NCI-H2107 (cell line): ENCODE measurements at places on chromosomes 16 and 17.

- no peak for DNase-seq
Observed at GRCh38 chr17:66665194-66665593, 169.7 kb upstream of the CACNG5 start.

GRCh38 chr17:61587807-61588660, 3.0 kb downstream of the NACA2 start:
- DNase-seq: no peak

DNA sequence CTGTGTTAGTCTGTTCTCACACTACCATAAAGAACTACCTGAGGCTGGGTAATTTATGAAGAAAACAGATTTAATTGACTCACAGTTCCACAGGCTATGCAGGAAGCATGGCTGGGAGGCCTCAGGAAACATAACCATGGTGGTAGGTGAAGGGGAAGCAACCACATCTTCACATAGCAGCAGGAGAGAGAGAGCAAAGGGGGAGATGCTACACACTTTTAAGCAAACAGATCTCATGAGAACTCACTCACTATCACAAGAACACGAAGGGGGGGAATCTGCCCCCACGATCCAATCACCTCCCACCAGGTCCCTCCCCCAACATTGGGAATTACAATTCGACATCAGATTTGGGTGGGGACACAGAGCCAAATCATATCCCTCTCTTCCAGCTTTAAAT, 31.8 kb upstream of the NXPH3 start:
- no peak for DNase-seq

DNA sequence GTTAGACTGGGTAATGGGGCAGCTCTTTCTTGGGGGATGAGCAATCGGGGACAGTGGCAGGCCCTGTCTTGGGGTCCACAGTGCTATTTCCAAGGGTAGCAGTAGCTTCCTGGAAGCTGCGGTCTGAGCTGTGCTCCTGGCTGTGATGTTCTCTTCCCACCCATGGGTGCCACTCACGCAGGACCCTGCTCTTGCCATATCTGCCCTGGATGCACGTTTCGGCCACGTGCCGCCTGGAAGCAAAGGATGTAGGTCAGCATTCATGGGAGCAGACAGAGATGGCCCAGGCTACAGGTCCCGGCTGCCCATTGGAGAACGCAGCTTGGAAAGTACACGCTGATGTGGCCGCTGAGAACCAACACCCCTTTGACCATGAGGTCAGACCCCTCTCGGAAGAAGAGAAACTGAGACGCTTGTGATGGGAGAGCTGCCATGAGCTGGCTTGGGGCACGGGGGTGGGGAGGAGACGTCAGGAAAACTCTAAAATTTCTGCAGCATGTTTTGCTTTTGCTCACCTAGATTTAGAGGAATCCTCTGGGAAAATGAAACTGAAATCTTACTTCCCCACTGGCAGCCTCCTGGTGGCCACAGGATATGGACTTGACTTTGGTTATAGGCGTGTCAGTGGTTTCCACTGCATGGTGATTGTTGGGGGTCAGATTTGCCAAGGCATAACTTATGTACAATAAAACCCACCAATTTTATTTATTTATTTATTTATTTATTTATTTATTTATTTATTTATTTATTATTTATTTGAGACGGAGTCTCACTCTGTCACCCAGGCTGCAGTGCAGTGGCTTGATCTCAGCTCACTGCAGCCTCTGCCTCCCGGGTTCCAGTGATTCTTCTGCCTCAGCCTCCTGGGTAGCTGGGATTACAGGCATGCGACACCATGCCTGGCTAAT, 36.2 kb upstream of the IRF8 start:
- DNase-seq: no peak

- DNase-seq: no peak
Observed at GRCh38 chr17:27379888-27380533, 76.2 kb upstream of the KSR1 start.

DNA sequence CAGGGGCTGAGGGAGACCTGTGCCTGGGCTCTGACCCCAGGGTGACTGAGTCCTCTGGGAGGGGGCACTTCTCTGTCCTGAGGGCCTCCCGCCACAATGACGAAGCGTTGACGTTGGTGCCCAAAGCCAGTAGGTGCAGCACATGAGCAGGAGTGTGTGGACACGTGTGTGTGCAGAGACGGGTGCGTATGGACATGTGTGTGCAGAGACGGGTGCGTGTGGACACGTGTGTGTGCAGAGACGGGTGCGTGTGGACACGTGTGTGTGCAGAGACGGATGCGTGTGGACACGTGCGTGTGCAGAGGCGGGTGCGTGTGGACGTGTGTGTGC, 726 bp upstream of the CD7 start:
- DNase-seq: no peak

DNA sequence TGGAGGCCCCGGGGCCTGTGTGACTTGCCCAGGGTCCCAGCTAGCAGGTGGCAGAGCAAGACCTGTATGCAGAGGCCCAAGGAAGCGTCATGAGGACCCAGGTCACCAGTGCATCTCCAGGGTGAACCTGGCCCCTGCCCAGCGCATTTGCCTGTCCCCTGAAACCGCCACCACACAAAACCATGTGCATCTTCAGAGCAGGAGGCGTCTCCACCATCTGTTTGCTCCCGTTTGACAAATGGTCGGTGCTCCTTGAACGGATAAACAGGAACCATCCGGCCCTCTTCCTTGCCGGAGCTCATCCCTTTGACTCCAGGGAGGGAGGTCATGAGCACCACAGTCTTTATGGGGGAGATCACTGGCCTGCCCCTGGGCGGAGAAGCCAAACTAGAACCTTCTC, 62.5 kb downstream of the JPH3 start:
- DNase-seq: no peak

GRCh38 chr16:73163238-73163815, 115.4 kb upstream of the ZFHX3 start:
- no peak for DNase-seq

DNA sequence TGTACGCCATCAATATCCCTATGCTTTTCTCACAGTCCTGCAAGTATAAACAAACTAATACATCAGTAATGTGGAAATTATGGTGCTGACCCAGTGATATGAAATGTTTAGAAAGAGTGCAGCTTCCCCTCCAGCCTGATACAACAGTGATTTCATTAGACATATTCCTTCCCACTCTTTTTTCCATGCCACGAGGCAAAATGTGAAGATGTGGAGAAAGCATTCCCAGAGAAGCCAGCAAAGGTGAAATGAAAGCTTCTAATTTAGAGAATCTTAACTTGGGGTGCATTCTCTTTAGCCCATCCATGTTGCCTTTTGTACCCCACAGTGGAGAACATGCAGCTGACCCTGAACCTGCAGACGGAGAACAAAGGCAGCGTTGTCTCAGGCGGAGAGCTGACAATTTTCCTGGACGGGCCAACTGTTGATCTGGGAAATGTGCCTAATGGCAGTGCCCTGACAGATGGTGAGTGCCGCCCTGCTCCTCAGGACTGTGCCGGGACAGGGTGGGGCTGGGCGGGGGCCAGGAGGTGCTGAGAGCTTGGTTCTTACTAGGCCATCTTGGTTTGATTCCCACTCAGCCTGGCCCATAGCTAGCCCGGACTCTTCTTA, 77.8 kb downstream of the WWP2 start:
- no peak for DNase-seq

GRCh38 chr17:45262516-45263476, 902 bp upstream of the SPATA32 start:
- no peak for DNase-seq

- DNase-seq: no peak
Observed at GRCh38 chr16:89921702-89922476, 1.3 kb upstream of the TUBB3 start.

DNA sequence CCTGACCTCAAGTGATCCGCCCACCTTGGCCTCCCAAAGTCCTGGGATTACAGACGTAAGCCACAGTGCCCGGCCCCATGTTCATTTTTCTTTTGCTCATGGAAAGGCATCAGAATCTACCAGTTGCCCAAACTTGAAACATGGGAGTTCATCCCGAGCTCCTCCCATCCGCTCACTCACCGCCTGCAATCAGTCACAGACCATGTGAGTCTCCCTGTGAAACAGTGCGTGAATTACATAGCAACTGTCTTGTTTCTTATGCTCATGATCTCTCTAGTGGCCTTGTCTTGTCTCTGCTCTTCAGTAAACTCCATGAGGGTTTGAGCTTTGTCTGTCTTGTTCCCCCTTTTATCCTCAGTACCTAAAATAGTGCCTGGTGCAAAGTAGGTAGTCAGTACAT, 52.1 kb upstream of the TNRC6A start:
- DNase-seq: no peak

DNA sequence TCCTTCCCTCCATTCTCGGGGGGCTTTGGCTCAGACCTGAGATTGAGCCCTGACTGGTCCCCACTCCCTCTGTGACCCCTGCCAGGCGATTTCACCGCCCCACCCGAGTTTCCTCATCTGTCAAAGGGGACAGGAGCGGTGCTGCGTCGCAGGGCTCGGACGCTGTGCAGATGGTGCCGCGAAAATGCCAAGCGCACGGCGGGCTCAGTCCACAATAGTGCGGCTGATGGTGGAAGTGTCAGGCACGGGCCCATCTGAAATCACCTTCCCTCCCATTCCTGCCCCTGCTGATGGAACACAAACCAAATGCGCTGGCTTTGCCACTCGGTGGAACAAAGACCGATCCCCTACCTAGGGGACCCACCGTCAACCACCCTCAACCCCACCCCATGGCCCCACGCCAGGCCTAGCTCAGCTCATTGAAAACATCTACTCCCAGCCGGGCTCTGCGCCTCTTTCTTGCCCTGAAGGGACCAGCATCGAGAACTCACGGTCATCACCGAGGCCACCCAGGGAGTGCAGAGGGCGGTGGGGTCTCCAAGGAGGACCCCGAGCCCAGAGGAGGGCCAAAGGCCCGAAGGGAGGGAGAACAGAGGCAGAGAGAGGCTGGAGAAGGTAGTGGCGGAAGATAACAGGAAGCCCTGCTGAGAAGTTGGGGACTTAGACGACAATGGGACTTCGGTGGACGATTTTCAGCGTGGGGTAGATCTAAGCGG, 1.4 kb downstream of the CARHSP1 start:
- DNase-seq: no peak
